SJSA1 (cell line): ENCODE measurements at places on chromosomes 3 and 15. TPM values are rescaled to one million over a fixed set of nuclear protein-coding genes. Genes with fewer than 3 reads are reported as not detected.

The GMPPB gene
- 26.5 and 32.2 TPM in 2 replicates for total RNA-seq

- H3K4me3 ChIP-seq, result no peak overlapping the region
- DNase-seq, result no peak
- no peak overlapping the region for H3K27ac ChIP-seq
- H3K36me3 ChIP-seq, result no peaks in the 10 kb centered on the region
- peaks cover 62% of the 10 kb centered on the region for H3K4me1 ChIP-seq
Measured at GRCh38 chr15:60405399-60405798, 7.6 kb upstream of the ANXA2 start.

The SH3BP5 gene
- 7.6 and 10.4 TPM in 2 replicates for total RNA-seq

DNA sequence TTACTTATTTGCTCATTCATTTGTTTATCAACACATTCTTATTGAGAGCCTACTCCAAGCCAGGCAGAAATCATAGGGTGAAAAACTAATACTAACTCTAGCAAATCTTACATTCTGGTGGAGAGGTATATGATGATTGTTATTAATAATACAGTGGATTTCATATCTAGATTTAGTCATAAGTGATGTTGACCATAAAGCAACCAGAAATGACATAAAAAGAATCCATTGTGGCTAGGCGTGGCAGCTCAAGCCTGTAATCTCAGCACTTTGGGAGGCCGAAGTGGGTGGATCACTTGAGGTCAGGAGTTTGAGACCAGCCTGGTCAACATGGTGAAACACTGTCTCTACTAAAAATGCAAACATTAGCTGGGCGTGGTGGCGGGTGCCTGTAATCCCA is 26.2 kb upstream of the IL20RB start:
- no peak for DNase-seq
- H3K4me1 ChIP-seq, result peaks cover 11% of the 10 kb centered on the region
- H3K36me3 ChIP-seq, result peaks cover 18% of the 10 kb centered on the region
- H3K27ac ChIP-seq, result no peak overlapping the region
- H3K27me3 ChIP-seq, result no peaks in the 10 kb centered on the region
- H3K4me3 ChIP-seq, result no peak overlapping the region

The HYKK gene
- total RNA-seq, result 4.1 and 9.4 TPM in 2 replicates

The EXD1 gene
- not detected in 2 replicates for total RNA-seq

DNA sequence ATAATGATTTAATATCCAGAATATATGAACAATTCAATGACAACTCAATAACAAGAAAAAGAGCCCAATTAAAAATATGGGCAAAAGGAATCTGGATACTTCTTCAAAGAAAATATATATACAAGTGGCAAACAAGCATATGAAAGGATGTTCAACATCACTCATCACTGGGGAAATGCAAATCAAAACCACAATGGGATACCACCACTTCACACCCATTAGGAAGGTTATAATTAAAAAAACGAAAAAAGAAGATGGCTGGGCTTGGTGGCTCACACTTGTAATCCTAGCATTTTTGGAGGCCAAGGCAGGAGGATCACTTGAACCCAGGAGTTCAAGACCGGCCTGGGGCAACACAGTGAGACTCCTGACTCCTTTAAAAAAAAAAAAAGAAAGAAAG is 4.1 kb downstream of the CCDC12 start:
- DNase-seq, result no peak
- peaks cover 17% of the 10 kb centered on the region for H3K36me3 ChIP-seq
- no peak overlapping the region for H3K4me3 ChIP-seq
- H3K27ac ChIP-seq, result no peak overlapping the region
- no peaks in the 10 kb centered on the region for H3K27me3 ChIP-seq

DNA sequence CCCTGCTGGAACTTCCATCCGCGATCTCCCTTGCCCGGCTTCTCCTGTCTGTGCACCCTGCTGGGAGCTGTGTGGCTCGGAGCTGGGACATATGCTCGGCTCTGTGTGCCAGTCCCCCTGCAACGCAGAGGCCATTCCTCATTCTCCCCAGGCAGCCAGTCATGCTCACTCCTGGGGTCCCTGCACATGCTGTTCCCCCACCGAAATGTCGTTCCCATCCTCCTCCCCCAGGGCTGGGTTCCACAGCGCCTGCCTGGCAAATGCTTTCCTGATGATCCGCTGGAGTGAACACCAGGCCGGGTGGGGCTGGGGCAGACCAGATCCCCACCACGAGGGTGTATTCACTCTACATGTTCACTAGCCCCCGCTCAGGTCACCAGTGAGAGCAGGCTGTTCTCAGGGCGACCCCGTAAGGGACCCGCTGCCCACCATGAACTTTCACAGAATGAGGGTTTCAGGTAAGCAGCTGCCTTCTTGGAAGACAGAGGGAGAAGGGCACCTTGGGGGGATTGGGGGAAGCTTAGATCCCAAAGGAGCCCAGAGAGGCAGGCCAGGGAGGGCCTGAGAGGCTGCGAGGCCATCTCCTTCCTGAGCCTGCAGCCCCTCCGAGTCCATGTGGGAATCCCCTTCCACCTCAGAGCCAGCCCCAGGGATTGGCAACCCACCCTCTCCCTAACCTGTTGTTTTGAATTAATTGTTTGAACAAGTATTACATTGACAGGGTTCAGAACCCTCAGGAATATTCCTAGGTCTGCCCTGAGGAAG is 88.7 kb upstream of the IQSEC1 start:
- H3K4me3 ChIP-seq, result no peak overlapping the region
- H3K4me1 ChIP-seq, result no peaks in the 10 kb centered on the region
- DNase-seq, result no peak
- no peak overlapping the region for H3K27ac ChIP-seq
- H3K36me3 ChIP-seq, result no peaks in the 10 kb centered on the region

DNA sequence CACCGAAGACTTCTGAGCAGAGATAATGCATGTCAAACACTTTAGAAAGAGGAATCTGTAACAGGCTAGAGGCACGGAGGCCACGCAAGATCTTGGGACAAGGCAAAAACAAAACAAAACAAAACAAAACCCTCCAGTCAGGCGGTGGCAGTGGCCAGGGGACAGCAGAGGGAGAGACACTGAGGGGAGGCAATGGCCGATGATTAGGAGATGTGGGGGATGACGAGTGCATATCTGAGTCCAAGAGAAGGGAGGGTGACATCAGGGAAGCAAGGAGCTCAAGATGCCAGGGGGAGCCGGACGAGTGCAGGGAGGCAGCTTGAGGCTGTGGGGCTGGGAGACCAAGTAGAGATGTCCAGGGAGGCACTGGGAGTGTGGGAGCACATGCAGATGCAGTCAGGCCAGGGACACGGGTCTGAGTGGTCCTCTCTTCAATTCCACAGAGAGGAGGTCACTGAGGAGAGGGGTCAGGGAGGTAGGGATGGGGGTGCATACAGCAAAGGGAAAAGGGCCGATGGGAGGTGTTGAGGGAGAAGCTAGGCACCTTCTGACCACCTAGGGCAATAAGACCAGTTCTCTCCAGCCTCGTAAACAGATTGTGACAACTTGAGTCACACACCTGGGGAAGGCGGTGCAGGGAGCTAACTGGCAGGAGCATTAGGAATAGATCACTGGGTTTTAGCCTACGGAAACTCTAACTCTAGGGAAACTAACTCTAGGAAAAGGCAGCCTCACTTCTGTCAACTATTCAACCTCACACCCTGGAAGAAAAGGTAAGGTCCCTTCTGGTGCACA is 29.6 kb downstream of the SLCO2A1 start:
- H3K36me3 ChIP-seq, result no peaks in the 10 kb centered on the region
- H3K27me3 ChIP-seq, result no peaks in the 10 kb centered on the region

DNA sequence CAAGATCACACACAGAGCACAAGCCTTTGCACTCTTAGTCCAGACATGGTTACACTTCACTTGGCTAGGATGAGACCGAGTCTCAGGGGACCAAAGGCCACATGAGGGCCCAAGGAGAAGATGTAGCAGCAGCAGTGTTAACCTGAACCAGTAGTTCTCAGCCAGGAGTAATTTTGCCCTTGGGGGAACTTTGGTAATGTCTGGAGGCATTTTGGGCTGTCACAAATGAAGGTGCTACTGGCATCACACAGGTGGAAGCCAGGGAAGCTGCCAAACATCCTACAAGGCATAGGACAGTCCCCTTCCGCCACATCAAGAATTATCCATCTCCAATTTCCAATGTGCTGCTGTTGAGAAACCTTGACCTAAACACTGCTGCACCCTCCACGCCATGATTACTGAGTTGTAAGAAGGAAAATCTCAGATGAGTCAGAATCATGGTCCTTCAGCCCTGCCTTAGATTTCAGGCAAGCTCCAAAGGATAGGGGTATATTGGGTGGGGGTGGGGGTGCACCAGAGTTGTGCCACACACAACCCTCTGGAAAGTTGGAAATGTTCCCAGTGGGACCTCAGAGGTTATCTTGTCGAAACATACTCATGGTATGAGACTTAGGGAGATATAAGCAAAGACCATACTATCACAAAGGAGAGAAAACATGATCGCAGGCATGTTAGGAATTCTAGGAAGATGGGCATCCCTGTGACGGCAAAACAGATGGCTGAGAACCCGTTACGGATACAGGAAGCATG is 36.2 kb downstream of the SEMA5B start:
- H3K4me3 ChIP-seq, result no peak overlapping the region
- H3K36me3 ChIP-seq, result no peaks in the 10 kb centered on the region
- DNase-seq, result no peak
- no peak overlapping the region for H3K27ac ChIP-seq
- peaks cover 28% of the 10 kb centered on the region for H3K27me3 ChIP-seq

The LCMT2 gene
- total RNA-seq, result 11.4 and 17.4 TPM in 2 replicates

DNA sequence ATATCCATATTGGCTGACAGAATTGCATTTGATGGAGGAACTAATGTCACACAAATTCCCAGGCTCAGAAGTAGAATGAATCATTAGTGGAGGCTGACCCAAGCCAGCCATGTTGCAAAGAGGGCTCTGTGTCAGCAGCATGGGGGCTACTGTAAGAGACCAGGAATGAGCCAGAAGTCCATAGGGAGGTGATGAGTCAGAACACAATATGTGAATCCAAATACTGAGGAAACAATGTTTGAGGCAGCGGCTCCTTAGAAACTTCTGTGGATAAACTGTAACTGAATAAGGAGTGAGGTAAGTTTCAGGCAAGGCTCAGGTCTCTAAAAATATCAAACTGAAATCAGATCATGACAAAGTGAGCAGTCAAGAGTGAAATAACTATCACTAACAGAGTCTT is 170.7 kb downstream of the WDR72 start:
- no peaks in the 10 kb centered on the region for H3K36me3 ChIP-seq
- no peak for DNase-seq
- H3K27me3 ChIP-seq, result no peaks in the 10 kb centered on the region

The SLC25A36 gene
- total RNA-seq, result 23.6 and 34.2 TPM in 2 replicates

The PRTG gene
- total RNA-seq, result 2.8 and 3.4 TPM in 2 replicates

The ALDH1A3 gene
- total RNA-seq, result 1.9 and 2.2 TPM in 2 replicates

DNA sequence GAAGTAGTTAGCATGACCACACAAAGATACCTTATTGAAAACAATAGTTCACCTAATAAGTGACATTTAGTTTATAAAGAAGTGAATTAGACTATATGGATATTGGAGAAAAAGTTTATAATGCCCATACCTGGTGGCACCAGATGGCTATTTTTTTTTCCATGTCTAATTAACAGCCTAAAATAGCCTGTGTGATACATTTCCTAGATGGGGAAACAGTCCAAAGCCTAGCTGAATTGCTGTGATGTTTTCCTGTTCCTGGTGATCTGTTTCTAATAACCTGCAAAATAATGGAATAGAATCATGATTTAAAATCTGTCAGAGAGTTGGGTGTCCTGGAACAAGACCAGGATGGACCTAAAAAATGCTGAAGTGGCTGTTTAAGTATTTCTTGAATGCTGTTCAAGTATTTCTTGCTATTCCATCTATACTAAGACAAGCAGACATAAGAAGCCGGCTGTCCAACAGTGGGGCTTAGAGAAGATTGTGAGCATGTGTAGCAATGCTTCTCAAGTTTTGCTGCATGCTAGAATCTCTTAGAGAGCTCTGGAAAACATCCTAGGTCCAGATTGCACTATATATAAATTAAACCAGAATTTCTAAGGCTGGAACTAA is 31.3 kb downstream of the LRRC3B start:
- no peaks in the 10 kb centered on the region for H3K36me3 ChIP-seq
- no peak overlapping the region for H3K4me3 ChIP-seq
- H3K27me3 ChIP-seq, result no peaks in the 10 kb centered on the region
- no peak for DNase-seq
- H3K4me1 ChIP-seq, result no peaks in the 10 kb centered on the region

DNA sequence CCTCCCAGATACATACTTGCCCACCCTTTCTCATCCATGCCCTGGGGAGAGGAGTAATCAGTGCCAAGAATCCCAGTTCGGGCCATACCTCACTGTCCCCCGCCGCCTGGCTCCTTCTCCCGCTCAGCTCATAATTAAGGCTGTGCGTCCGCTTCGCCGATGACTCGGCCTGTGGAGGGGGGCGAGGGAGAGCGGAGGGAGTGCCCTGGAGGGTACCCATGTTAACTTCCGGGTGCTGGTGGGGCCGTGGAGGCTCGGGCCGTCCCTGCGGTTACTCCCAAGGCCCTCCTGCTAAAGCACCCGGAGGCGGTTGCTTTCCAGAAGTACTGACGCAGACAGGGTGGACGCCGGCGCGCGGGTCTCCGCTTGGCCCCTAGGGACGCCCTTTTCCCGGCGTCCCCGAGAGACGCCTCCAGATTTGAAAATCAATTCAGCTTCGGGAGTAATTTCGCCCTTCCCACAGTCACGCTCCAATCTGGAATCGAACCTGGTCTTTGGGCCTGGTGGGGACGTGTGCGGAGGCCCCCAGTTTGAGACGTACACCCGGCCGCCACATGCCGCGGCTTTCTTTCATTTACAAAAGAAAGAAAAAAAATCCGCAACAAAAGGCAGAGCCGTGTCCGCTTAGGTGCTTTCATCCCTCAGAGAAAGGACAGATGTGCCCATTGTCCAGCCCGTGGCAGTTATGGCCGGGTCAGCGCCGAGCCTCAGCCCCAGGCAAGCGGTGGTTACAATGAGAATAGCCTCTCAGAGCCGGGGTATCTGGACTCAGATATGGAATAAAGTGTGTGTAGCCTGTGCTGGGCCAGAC is 1.0 kb upstream of the ONECUT1 start:
- H3K27ac ChIP-seq, result no peak overlapping the region
- DNase-seq, result no peak
- no peaks in the 10 kb centered on the region for H3K36me3 ChIP-seq
- peaks cover 91% of the 10 kb centered on the region for H3K27me3 ChIP-seq
- no peak overlapping the region for H3K4me3 ChIP-seq

The DUOX1 gene
- not detected in 2 replicates for total RNA-seq

The SOX14 gene
- total RNA-seq, result not detected in 2 replicates

The ZNF35 gene
- total RNA-seq, result 7.7 and 14.7 TPM in 2 replicates

The FRMD5 gene
- total RNA-seq, result 3.8 and 10.5 TPM in 2 replicates

GRCh38 chr3:129461461-129462146 is 21.6 kb downstream of the IFT122 start:
- peak overlapping the region; percentile 96 for H3K27ac ChIP-seq
- DNase-seq, result peak; percentile 81
- H3K4me3 ChIP-seq, result no peak overlapping the region
- H3K27me3 ChIP-seq, result no peaks in the 10 kb centered on the region

DNA sequence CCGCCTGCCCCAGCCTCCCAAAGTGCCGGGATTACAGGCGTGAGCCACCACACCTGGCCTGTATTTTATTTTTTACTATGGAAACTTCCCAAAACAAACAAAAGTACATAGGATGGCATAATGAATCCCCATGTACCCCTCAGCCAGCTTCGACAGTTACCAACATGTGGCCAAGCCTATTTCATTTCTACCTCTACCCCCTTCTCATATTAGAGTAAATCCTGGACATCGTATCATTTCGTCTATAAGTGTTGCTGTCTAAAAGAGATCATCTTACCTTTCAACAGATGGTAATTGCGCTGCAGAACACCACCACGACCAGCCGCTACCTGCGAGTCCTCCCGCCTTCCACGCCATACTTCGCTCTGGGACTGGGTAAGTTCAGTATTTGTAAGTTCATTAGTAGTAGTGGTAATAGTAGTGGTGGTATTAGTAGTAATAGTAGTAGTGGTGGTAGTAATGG is 44.9 kb downstream of the DLEC1 start:
- no peaks in the 10 kb centered on the region for H3K4me1 ChIP-seq
- no peak overlapping the region for H3K4me3 ChIP-seq
- H3K36me3 ChIP-seq, result no peaks in the 10 kb centered on the region
- no peak for DNase-seq
- H3K27me3 ChIP-seq, result no peaks in the 10 kb centered on the region
